ENCODE measurements at places on chromosomes 1 and 21.

DNA sequence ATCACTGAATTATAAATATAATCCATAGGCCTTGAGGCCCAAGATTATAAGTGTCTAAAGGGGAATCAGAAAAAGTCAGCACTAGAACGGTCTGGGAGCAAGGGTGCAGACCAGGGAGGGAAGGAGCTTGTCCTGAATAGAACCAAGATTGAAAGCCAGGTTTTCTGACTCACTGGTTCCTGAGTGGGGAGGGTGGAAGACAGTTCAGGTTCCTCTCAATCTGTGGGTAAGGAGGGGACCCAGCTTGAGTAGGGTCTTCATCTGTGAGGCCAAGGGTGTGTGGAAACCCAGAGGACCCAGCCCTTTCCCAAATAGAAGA, 842 bp downstream of the LENEP start:
- no peak for DNase-seq

- peak; percentile 34 for DNase-seq
These were observed 857.4 kb downstream of the USP25 start for GRCh38 chr21:16587141-16587581.

GRCh38 chr1:15261155-15262002, 14.4 kb downstream of the FHAD1 start:
- DNase-seq = peak; percentile 57

- no peak for DNase-seq
These were observed 15.4 kb downstream of the ANGPTL7 start for GRCh38 chr1:11204396-11205190.

DNA sequence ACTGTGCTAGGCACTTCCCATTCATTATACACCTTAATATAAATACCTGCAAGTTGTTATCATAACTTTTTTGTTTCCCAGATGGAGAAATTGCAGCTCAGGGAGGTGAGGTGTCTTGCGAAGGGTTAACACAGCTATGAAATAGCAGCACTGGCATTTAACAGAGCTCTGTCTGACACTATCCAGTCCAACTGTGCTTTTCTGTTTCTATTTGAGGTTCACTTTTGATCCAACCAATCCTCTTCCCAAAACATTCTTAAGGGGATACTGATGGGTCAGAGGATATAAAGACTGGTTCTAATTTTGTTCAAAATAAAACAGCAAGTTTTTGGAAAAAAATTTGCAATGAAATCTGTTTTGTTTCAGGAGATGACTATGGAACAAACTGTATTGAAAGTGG, 46.5 kb upstream of the C8B start:
- no peak for DNase-seq

GRCh38 chr1:25082216-25082899, 149.9 kb downstream of the SYF2 start:
- no peak for DNase-seq

DNA sequence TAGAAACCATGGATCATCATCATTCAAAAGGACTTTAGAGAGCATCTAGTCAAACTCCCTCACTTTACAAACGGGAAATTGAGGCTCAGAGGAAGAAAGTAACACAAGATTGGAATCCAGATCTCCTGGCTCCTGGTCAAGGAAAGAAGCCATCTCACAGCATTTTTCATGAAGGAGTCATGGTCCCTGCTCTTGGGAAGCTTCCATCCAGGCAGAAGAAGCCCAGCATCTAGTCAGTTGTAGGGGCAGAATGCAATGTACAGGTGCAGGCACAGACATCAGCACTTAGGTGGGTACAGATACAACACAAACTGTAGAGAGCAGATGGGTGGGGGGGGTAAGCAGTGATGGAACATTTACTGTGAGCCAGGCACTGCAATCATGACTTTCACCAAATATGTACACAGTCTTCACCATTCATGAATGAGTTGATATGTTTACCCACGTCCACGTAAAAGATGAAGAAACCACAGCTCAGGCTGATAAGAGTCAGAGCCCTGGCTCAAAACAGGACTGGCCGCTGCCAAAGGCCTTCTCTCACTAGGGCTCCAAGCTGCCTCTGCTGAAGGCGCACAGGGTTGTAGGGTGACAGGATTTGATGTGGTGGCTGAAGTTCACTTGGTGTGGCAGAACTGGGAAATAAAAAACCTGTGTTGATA, 44.0 kb downstream of the OPTC start:
- DNase-seq = peak; percentile 10

DNA sequence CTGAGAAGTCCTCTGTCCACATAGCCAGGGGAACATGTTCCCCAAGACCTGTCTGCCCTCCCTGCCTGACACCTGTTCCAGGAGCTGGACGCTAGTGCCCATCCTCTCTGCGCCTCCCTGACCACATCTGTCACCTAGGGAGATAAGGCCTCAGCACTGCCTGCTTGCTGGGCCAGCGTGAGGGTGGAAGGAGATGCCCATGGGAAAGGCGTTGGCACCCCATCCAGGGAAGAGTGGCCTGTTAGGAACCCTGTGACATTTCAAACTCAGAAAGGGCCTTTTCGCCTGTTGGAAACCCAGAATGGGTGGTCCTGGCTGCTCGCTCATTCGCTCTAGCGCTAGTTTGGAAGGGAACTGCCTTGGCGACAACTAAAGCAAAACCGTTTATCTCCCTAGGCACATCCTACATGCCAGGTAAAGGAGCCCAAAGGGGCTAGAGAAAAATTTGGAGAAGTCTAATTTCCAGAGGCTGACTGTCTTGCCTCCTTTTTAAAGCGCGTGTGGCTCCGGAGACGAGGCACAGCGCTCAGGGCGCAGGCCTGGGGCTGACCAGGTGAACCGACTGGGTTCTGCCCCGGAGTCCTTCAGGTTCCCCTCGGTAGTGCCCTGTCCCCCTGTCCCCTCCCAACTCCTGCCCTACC, 410 bp downstream of the ACTA1 start:
- no peak for DNase-seq

GRCh38 chr1:80929868-80930508, 870.7 kb upstream of the ADGRL2 start:
- DNase-seq = no peak

DNA sequence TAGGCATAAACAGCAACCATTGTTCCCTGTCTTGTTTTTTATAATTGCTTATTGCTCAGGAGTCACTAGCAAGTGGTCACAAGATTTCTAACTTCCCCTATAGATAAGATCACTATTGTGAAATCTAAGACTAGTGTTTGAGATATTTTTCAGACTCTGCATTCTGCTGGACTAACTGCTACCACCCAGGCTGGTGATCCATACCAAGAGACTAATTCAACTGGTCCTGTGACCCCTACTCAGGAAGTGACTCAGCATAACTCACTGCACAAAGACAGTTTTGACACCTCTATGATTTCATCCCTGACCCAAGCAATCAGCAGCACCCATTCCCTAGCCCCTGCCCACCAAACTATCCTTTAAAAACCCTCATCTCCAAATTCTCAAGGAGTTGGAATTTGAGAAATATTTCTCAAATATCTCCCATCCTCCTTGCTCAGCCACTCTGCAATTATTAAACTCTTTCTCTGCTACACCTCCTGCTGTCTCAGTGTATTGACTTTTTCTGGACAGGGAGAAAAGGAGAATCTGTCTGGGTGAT, 52.7 kb downstream of the TRIM33 start:
- DNase-seq = peak; percentile 17

DNA sequence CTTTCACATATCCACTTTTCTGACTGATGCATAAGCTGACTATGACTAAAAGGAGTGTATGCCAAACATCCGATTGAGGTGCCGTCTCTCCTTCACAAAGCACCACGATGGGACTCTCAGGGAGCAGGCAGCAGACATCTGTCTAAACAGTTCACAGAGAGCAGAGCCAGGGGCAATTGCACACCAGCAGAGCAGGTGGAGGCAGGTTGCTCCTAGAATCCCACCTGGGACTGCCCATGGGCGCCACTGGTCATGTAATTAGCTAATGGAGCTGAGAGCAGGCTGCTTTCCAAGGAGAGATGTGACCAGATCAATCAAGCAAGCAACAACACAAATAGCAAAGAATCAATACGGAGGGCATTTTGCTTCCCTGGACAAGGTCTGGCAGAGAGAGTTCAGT, 30.5 kb upstream of the COA6 start:
- DNase-seq = no peak

- DNase-seq = no peak
These were observed 32.9 kb upstream of the TMEM61 start for GRCh38 chr1:54947540-54947939.

- no peak for DNase-seq
These were observed 157.4 kb upstream of the L1TD1 start for GRCh38 chr1:62037274-62037673.

DNA sequence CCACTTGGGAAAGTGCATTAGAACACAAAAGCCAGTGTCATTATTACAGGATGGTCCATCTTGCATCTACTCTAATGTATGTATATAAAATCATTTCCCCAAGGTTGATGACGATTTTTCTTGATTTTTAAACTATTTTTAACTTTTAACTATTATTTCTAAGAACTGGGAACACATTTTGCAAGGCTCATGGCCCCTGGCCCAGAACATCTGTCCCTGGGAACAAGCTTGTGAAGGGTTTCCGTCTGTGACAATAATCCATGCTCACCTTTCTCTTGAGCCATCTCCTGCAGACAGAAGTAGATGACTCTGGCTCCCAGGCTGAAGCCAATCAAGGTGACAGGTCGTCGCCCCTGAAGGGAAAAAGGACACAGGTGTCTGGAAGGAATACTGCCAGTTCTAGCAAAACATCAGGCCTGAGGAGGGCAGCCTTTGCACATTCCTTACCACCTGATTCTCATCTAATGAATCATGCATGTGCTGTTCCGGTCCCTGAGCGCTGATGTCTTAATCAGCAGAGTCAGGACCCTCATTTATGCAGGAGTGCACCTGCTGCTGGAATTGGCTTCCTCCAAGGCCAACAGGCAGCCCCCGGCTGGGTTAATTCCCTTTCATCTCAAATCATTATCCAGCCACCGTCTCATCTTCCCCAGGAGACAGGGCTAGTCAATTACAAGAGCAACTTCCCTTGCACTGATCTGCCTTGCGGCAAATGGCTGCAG, 62.5 kb downstream of the TMCO4 start:
- no peak for DNase-seq

DNA sequence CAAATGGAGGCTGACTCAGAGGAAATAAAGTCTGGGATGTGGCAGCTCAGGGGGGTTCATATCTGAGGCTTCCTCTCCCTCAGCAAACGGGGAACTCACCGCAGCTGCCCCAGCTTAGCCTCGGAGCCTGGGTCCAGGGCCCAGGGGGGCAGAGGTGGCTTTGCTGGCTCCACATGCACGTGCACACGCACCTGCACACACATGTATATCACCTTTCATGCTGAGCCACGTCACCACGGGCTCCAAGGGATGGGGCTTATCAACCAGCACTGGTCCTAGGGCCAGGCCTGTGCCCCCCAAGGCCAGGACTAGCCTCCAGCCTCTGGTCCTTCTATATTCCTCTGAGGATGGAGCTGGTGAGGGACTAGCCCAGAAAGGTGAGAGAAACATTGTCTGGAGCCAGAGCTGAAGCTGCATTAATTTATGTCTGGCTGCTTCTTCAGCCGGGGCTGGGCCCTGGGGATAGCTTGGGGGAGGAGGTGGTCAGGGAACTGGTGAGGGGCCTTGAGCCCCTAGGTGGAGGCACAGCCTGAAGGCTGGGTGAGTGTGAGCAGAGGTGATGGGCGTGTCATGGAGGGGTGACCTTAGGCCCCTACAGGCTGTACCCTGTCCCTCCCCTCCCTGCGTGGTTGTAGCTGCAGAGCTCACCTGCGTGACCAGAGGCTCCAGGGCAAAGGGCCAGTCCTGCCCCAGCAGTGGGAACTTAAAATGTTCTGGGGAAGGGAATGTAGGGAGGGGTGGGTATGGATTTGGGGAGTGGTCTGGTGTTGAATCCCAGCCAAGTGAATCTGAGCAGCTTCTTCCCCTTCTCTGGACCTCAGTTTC, 520.8 kb downstream of the PTPRU start:
- no peak for DNase-seq

- no peak for DNase-seq
These were observed 24.9 kb downstream of the ZC3H11B start for GRCh38 chr1:219587801-219588561.

GRCh38 chr1:43666608-43667007, 16.7 kb downstream of the KDM4A start:
- no peak for DNase-seq

DNA sequence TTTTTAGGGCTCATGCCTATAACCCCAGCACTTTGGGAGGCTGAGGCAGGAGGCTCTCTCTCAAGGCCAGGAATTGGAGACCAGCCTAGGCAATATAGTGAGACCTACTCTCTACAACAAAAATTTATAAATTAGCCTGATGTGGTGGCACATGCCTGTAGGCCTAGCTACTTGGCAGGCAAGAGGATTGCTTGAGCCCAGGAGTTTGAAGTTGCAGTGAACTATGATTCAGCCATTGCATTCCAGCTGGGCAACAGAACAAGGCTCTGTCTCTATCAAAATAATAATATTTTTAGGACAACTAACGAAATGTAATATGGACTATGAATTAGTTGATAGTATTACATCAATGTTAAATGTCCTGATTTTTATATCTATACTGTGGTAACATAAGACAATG, 68.8 kb upstream of the ARID1A start:
- no peak for DNase-seq

DNA sequence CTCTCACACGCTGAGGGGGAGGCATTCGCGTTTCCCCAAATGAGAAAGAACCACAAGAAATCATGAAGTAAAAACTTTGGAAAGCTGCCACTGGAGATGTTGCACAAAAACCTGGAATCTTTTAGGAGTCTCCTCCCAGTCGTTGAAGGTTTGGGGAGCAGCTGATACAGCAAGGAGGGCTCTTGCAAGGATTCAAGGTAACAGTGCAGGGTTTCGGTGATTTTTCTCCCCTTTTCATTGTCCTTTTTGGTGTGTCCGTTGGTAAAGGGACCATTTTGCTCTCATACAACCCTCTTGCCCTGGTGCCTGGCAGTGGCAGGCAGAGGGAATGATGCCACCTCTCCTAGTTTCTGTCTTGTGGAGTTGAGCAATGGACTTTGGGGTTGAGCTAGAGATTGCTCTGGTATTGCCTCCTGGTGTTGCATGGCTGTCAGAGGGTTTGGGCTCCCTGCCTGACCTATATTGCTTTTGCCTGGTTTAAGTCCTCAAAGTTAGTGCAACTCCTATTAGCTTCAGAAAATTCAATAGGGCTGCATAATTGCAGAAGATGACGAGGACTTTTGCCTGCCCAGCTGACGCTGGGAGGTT, 872 bp downstream of the BRINP2 start:
- DNase-seq = no peak

DNA sequence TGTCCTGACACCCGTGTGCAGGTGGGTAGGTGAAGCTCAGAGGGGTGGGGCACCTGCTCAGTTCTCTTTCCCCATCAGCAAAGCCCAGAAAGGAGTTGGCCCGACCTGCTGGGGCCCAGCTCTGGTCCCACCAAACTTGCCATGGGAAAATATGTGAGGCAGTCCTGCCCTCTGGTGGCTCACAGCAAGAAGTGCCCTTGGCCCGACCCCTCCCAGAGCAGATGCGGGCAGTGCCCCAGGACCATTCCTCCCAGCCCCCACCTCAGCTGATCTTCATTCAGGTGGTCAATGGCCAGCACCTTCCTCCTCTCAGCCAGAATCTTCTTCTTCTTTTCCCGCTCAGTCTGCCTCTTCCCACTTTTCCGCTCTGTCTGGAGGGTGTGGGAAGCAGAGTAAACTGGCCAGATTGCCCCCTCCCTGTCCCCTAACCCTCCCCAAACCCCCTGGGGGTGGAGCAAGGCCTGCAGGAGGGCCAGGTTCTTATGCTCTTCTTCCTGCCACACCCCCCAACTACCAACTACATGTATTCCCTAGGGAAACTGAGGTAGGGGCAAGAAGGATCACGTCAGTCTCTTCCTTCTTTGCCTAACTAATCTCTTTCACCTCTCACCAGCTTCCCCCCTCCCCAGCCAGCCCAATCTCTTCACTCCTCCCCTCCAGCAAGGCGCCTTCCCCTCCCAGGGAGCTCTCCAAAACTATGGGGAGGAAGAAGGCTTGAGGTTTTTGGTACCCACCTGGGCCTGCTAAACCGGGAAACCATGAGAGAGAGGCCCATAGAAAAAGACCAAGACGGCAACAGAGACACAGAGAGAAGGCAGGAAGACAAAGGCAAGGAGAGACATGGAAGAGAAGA, 15.6 kb downstream of the TNNT2 start:
- DNase-seq = peak; percentile 54

Data from HT-29 (cell line).